ENCODE measurements at places on chromosomes 4 and X.
A peak's percentile ranks its signal among the peaks of the same experiment; 100 is the strongest.

DNA sequence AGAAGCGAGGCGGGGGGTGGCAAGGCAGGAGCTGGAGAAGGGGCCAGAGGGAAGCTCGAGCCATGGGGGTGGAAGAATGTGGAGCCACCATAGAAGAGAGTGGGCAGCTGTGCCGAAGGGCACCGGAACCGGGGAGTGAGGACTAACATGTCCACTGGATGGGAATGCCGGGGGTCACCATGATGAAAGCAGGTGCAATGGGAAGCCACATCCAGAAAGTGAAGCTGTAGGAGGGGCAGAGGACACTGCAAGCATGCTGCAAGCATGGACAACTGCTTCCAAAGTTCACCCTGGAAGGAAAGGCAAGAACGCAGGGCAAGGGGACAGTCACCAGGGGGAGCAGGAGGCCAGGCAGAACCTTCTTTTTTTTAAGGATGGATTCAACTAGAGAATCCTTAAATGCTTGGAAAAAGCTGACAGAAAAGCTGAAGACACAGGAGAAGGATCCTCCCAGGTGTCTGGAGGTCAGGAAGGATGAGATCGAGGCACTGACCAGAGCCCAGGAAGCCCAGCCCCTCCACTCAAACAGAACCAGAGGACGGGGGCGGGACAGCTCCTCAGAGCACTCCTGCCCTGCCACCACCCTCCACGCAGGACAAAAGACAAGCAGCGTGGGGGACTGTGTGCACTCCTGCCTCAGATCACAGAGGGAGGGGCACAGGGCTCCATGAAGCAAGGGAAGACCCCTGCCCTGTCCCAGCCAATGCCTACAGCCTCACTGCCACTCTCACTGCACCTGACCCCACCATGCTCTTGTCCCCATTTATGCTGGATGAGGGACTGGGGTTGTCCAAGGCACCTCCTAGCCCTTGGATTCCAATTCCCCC, 169.2 kb downstream of the AFAP1 start:
- no peak for DNase-seq

DNA sequence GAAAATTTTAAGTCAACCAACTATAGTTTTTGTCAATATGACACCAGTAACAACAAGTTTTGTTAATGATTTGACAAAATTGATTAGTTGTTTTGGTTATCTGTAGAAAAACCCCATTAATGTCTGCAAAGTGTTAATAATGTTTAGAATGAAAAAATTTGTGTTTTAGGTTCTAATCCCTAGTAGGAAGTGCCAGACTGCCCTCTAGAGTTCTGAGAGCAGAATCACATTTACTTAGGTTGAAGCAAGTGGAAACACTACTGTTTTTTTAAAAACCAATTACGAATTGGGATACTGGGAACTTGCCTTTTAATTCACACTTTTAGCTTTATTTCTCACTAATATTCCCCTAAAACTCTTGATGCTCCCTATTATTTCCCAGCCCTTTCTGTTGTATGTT, 101.1 kb upstream of the CYLC1 start:
- peak; percentile 3 for DNase-seq

DNA sequence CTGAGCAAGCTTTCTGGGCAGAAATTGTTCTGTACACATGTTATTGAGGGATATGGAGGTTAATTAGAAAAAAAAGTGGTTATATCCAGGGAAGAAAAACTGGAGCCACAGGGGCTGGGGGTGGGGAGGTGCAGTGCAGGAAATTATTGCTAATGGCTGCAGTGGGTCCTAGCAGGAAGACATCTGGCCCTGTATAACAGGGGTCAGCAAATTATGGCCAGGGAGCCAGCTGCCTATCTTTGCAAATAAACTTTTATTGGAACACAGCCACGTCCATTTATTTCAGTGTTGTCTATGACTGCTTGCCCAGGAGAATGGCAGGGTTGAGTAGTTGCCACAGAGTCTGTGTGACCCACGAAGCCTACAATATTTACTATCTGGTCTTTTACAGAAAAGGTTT, 23.4 kb upstream of the PRPS2 start:
- no peak for DNase-seq

- DNase-seq: peak; percentile 70
Observed at GRCh38 chrX:119235872-119236622, at the start of gene PGRMC1. Gene PGRMC1 (plus strand): TSS chrX:119236285. CDS start chrX:119236364, 79 bp downstream.

DNA sequence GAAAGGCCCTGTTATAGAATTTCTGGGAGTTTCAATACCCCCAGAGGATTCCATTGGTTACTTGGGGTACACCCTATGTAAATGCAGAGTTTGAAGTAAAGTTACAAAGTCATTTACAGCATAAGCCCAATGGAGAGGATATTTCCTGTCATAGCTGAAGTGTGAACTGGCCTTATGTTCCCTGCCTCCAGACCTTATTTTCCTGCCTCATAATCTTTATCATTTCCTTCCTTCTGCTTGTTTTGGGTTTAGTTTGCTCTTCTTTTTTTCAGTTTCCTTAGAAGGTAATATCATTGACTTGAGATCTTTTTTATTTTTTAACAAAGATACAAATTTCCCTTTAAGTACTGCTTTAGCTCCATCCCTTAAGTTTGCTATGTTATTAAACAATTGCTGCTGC, 85.4 kb downstream of the PPEF1 start:
- DNase-seq: no peak

DNA sequence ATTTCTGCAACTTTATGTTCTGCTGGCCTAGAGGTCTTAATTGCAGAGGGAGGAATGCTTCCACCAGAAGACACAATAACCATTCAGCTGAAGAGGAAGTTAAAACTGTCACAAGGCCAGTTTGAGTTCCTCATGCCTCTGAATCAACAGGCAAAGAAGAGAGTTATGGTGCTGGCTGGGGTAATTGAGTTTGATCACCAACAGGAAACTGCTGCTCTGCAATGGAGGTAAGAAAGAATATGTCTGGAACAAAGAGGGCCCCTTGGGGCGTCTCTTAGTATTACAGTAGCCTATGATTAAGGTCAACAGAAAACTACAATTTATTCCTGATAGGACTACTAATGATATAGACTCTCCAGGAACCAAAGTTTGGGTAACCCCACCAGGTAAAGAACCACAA, 744.0 kb downstream of the FSTL5 start:
- DNase-seq: peak; percentile 6

GRCh38 chrX:70032792-70033191, 16.9 kb downstream of the AWAT2 start:
- no peak for DNase-seq

- no peak for DNase-seq
Observed at GRCh38 chrX:18428006-18428405, 2.6 kb downstream of the CDKL5 start.

- no peak for DNase-seq
Observed at GRCh38 chr4:23332313-23332712, 557.5 kb downstream of the PPARGC1A start.

DNA sequence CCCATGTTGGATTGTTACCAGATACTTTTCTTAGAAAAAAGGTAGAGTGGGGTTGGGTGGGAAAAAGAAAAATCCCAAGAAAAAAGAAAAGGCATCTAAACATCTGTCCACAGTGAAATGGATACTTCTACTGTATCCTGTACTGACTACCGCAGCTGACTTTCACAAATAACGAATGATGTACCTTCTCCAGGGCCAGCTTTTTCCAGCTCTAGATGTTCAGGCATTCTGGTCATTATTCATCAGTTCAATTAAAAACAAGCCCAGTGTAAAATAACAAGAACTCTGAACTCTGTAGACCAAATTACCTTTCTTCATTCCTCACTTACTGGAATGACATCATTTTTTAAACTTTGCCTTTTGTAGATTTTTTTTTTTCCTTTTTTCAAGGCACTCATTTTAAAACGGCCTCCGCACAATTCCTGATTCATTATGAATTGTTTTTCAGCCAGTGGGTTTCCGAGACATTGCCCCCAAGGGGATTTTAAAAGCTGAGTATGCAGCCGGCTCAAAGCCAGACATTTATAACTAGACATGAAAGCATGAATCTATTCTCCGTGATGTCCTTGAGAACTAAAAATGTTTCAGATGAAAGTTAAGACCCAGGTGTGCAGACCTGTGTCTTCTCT, 113.5 kb downstream of the PRKX start:
- no peak for DNase-seq

DNA sequence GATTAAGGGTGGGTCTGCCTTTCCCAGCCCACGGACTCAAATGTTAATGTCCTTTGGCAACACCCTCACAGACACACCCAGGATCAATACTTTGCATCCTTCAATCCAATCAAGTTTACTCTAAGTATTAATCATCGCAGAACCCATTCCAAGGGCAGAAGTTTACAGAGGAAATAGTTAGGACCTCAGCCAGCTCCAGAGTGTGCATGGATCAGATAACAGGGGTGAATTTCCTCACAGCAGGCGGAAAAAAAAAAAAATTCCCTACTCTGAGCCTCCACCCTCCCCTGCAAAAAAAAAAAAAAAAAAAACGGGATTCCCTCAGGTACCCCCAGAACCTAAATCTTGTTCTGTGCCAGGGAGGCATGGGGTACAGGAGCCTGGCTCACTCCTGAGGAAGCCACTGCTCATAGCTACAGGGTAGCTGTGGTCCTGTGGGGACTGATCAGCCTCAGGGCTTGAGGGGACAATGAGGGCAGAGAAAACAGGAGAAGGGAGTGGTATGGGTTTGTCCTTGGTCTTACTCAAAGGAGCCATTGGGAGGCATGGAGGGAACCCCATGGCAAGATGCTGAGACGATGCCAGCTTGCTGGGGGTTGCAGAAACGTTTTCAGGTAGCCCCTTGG, 113.0 kb downstream of the DHRSX start:
- DNase-seq: no peak
